ENCODE measurements at places on chromosomes 13 and 19. TPM values are rescaled to one million over a fixed set of nuclear protein-coding genes. Genes with fewer than 3 reads are reported as not detected.

- DNase-seq = no peak
Observed at GRCh38 chr13:109447667-109448066, 338.7 kb downstream of the IRS2 start.

- DNase-seq = peak; percentile 97
Observed at GRCh38 chr19:19170053-19170872, at the start of gene MEF2B. MEF2B (minus strand) TSS chr19:19170263; CDS start chr19:19150735, 19,528 bp downstream.

GRCh38 chr19:8244442-8244841 lies 35.3 kb downstream of the CERS4 start:
- DNase-seq = peak; percentile 31

DNA sequence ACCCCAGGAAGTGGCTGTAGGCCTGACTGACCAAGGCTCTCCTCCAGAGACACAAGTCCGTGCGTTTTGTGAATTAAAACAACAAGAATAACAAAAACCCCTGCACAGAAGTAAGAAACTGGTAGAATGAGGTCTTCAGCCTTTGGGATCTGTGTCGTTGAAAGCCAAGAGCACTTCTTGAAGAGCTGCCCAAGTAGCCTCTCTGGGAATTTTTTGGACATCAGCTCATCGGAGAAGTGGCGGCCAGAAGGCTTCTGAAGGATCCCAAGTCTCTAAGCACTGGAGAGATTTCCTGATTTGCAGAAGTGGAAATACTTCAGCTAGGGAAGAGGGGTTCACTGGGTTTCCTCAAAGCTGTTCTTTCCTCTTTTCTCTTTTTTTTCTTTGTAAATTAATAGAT lies 100.4 kb upstream of the ZNF536 start:
- DNase-seq = no peak

Gene OR4F17
- not detected for total RNA-seq
